Neural crest cell (in vitro differentiated cells): ENCODE measurements at places on chromosomes 1 and 21. TPM values are rescaled to one million over a fixed set of nuclear protein-coding genes. Genes with fewer than 3 reads are reported as not detected.
A peak's percentile ranks its signal among the peaks of the same experiment; 100 is the strongest.

DCDC2B gene
- not detected in 2 replicates for total RNA-seq

PLA2G2C gene
- total RNA-seq, result not detected in 2 replicates

KCNJ15 gene
- total RNA-seq, result 0.23 and 0.40 TPM in 2 replicates

TNFRSF14 gene
- 0.61 TPM in 2 replicates for total RNA-seq

DNA sequence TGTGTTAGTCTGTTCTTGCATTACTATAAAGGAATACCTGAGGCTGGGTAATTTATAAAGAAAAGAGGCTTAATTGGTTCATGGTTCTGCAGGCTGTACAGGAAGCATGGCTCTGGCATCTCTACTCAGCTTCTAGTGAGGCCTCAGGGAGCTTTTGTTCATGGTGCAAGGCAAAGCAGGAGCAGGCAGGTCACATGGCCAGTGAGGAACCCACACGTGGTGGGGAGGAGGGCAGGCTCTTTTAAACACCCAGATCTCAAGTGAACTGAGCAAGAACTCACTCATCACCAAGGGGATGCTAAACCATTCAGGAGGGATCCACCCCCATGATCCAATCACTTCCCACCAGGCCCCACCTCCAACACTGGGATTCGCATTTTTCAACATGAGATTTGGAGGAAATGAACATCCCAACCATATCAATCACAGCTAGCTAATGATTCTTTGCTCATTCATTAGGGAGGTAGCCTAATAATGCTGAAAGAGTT is 51.4 kb upstream of the RAP1A start:
- H3K36me3 ChIP-seq, result no peaks in the 10 kb centered on the region
- no peak overlapping the region for H3K4me3 ChIP-seq
- peaks cover 36% of the 10 kb centered on the region for H3K27me3 ChIP-seq
- H3K27ac ChIP-seq, result no peak overlapping the region
- H3K4me1 ChIP-seq, result peaks cover 15% of the 10 kb centered on the region
- no peak for DNase-seq

DNA sequence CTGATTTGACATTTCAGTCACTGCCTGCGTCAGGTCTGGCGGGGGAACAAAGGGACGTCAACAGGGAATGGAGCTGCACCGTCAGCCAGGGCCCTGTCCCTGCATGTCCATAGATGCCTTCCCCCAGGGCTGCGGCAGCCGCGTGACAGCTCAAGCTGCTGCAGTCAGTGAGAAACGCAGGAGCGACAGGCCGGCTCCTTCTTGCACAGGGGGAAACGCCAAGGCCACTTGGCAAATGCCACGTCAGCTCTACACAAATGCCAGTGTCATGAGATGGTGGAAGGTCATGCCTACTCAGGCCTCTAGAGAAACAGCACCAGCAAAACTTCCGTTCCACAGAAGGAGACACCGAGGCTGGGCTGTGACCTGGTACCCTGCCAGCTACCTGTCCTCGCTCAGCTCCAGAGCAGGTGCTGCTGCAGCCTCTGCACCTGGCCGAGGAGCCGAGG is 37.7 kb downstream of the SYF2 start:
- H3K27ac ChIP-seq, result no peak overlapping the region
- H3K27me3 ChIP-seq, result peaks cover 5% of the 10 kb centered on the region

DNA sequence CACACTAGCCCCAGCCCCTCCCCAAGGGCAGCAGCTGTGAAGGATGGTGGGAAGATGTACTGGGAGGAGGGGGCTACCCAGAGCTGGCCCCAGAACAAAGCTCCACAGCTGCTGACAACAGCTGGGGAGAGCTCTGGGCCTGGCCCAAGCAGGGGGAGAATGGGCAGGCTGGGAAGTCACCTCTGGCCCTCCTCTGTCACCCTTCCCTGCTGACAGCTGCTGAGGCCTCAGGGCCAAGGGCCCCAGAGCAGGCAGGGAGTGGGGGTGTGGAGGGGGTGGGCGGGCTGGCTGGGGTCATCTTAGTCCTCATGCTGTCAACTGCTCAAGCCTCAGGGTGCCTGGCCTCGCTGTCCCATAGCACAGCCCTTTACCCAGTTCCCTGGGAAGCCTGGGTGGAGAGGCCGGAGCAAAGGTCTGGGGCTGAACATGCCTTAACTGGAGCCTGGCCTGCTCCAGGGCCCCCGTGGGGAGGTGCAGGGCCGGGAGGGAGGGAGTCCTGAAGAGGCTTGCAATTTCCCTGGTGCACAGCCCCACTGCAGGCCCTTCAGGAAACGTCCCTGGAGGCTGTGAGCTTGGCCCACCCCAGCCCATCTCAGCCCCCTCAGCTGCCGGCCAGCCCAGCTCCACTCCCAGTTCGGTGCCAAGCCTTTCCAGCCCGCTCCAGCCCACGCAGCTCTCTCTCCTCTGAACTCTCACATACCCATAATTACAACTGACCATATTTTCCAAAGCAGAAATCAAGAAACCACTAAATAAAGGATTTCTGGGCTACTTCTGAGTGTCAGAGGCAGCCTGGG is 25.7 kb downstream of the HSPG2 start:
- peak overlapping the region; percentile 71 for H3K27ac ChIP-seq
- no peaks in the 10 kb centered on the region for H3K36me3 ChIP-seq
- peaks cover 54% of the 10 kb centered on the region for H3K4me1 ChIP-seq
- peak; percentile 35 for DNase-seq

DNA sequence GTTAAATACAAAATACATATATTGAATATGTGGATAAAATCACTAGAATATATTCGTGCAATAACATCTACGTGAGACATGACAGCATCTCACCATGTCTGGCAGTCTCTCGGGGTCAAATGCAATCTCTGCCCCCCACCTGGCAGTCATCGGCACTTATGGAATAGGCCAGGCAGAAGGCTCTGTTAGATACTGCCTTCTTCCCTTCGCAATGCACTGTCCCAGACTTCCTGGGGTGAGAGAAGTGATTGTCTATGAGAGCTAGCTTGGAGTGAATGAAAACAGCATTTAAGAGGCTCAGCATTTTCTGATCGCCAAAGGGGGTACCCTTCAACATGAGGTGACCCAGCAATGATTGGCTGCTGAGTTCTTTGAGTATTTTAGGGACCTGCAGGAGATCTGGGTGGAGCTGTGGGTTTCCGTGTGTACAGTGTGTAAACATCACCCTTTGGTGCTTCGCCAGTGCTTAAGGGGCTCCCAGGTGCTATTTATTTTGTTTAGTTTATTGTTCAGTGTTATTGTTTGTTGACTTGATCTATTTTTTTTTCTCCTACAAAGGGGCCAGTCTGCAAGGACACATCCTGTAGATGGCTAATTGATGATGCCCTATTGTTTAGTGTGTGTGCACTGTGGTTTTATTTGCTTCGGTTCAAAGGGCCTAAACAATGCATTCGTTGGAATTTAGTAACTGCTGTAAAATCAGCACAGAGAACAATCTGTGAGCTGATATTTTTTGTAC is 10.2 kb downstream of the ERG start:
- DNase-seq, result no peak
- no peak overlapping the region for H3K27ac ChIP-seq
- H3K27me3 ChIP-seq, result no peaks in the 10 kb centered on the region
- no peaks in the 10 kb centered on the region for H3K36me3 ChIP-seq
- no peak overlapping the region for H3K4me3 ChIP-seq

- no peak overlapping the region for H3K4me3 ChIP-seq
- H3K36me3 ChIP-seq, result no peaks in the 10 kb centered on the region
- no peak overlapping the region for H3K27ac ChIP-seq
- DNase-seq, result no peak
These were observed 22.8 kb downstream of the RERE start for GRCh38 chr1:8794605-8795004.

DNA sequence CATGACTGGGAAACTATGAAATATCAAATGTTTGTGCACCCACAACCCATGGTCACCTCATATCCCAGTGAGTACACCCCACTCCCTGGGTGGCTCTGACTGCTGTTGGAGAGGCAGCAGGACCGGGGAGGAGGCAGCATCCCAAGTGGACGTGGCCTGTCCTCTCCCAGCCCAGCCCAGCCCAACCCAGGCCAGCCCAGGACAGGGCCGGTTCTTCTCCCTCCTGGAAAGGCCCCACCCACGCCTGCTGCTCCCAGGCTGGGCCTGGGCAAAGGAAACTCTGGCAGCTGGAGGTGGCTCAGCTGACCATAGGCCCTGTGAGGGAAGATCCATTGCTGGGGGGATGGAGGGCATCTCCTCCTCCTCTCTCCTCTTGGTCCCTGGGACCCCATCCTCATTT is 19.1 kb downstream of the MATN1 start:
- no peak overlapping the region for H3K27ac ChIP-seq
- no peaks in the 10 kb centered on the region for H3K27me3 ChIP-seq
- no peak for DNase-seq
- no peaks in the 10 kb centered on the region for H3K36me3 ChIP-seq

- no peaks in the 10 kb centered on the region for H3K27me3 ChIP-seq
- H3K4me1 ChIP-seq, result no peaks in the 10 kb centered on the region
- no peak for DNase-seq
- H3K4me3 ChIP-seq, result no peak overlapping the region
- H3K27ac ChIP-seq, result no peak overlapping the region
These were observed 431.5 kb upstream of the CHRM3 start for GRCh38 chr1:238954865-238955264.

- no peak overlapping the region for H3K4me3 ChIP-seq
- no peaks in the 10 kb centered on the region for H3K4me1 ChIP-seq
- H3K27ac ChIP-seq, result no peak overlapping the region
- peaks cover 12% of the 10 kb centered on the region for H3K27me3 ChIP-seq
These were observed 19.7 kb downstream of the OR6Y1 start for GRCh38 chr1:158534496-158534895.

DNA sequence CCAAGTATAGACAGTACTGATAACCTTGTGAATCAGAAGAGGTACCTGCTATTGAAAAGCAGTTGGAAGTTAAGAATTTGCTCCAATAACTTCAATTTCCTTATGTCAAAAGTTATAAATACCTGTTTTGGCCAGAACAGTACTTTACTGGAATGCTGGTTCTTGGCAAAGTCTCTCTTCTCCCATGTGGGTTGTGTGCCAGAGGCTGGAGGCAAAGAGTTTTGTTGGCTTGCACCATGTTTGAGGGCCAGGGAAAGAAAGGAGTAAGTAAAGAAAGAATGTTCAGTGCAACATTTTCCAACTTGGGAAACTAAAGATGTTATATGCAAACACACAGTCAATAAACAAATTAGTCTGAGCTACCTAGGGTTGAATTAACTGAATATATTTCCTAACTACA is 67.0 kb upstream of the DYNLT5 start:
- H3K27ac ChIP-seq, result no peak overlapping the region
- H3K4me3 ChIP-seq, result no peak overlapping the region

GRCh38 chr1:109926662-109927300 is 16.1 kb downstream of the CSF1 start:
- H3K27ac ChIP-seq, result no peak overlapping the region
- H3K4me3 ChIP-seq, result no peak overlapping the region
- H3K4me1 ChIP-seq, result peaks cover 18% of the 10 kb centered on the region
- H3K27me3 ChIP-seq, result no peaks in the 10 kb centered on the region

DNA sequence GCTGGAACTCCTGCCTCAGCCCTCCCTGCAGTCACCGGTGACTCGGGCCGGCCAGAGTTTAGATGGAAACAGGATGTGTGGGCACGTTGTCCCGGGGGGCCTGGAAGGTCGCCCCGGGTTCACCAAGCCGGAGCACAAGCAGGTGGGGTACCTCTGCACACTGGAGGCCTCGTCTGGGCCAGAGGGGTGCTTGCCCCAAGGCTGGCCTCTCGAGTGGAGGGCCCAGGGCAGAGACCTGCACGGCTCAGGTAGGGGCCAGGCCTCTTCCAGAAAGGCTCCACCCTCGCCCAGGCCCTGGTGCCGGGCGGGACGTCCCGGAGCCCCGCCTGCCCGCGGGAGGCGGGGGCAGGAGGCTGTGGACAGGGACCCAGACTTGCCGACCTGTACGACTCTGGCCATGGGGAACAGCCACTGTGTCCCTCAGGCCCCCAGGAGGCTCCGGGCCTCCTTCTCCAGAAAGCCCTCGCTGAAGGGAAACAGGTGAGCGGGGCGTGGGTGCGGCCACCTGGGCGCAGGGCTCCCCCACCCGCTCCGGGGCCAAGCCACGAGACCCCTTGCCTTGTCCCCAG is at the start of gene PLEKHN1:
TSS of gene PLEKHN1 (plus strand) at position 348 of the 569 bp plus-strand sequence. CDS start at position 398, 50 bp downstream.
- H3K4me3 ChIP-seq, result peak within 1 kb of the TSS; percentile 31
- H3K4me1 ChIP-seq, result no peaks in the 10 kb centered on the region
- H3K27ac ChIP-seq, result no peak within 1 kb of the TSS
- no peaks in the 10 kb centered on the region for H3K36me3 ChIP-seq
